Glomerular endothelial cell (primary cell): ENCODE measurements at places on chromosomes 12 and 14. TPM values are rescaled to one million over a fixed set of nuclear protein-coding genes. Genes with fewer than 3 reads are reported as not detected.

- DNase-seq, result no peak
These were observed 380.0 kb downstream of the ATP23 start for GRCh38 chr12:58321414-58321813.

DNA sequence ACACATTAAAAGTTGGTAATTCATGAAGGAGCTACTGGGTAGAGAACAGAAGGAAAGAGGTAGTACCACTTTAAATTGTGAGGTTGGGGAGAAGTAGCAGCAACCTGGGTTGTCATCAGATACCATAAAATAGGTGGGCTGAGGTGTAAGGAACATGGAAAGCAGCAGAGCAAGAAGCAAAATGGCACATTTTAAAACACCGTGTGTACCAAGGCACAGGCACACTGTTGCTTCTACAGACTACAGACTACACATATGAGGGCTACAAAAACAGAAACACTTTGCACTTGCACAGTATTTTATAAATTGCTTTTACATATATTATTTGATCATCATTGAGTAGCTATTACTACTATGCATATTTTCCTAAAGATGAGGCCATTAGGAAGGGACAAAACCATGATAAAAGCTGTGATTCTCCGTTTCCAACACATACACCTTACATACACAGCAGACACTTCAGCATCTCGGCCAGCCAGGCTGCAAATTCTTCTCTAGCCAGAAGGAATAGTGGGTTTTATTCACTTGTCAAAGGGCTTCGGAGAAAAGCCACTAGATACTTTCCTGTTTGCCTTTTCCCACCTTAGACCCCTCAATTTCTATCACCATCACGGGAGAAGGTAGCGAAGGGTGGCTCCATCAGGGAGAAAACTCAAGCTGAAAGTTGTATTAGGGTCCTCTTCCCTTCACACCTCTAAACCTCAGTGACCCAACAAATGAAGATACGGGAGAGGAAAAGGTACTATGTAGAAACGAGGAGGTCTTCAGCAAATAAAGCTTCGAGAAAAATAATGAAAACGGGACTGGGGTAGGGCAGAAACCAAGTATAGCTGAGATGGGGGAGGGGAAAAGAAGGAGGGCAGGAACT is 1.6 kb downstream of the PYM1 start:
- no peak for DNase-seq

GRCh38 chr12:10098791-10099190 is at the start of gene CLEC1A:
TSS of gene CLEC1A (minus strand) at chr12:10098985. CDS start at chr12:10098922, 63 bp downstream.
- peak; percentile 44 for DNase-seq

Gene NRXN3
- total RNA-seq, result 0.92 and 4.8 TPM in 2 replicates

- no peak for DNase-seq
These were observed 17.3 kb downstream of the MAP3K9 start for GRCh38 chr14:70791971-70792370.

- no peak for DNase-seq
These were observed 24.4 kb downstream of the IRF2BPL start for GRCh38 chr14:77003960-77004710.

GRCh38 chr14:77607741-77608302 is 8.6 kb downstream of the SPTLC2 start:
- peak; percentile 79 for DNase-seq
